Activated gamma-delta T cell (primary cell): ENCODE measurements at places on chromosomes 11 and 22.

DNA sequence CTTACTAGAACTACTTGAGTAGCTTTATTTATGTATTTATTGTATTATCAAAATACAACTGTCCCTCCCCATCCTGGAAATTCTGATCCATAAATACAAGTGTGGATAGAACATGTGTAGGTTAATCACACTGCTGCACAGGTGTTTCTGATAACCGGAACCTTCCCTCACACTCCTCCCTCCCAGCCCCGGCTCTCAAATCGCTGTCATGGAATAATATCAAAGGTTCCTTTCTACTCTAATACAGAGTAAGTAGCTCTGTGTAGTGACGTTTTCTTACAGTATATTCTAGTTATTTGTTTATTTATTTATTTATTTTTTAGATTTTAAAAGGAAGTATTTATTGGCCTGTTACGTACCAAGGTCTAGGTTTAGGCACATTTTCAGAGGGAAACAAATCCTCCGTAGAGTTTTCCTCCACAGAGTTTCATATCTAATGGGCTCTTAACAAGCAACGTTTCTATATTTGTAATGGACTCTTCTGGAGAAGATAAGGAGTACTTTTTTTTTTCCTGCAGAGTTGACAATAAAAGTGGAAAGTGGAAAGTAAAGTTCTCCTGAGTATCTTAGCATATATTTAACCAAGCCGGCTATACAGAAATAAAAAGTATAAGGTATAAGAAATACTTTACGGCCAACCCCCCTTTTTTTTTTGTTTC, 129.0 kb upstream of the CARD18 start:
- DNase-seq, result no peak

- DNase-seq, result no peak
Observed at GRCh38 chr11:67463680-67464410, 5.2 kb downstream of the TMEM134 start.

GRCh38 chr22:43159484-43160178, 8.3 kb downstream of the TSPO start:
- DNase-seq, result no peak

- no peak for DNase-seq
Observed at GRCh38 chr11:133595998-133596590, 63.8 kb upstream of the OPCML start.

DNA sequence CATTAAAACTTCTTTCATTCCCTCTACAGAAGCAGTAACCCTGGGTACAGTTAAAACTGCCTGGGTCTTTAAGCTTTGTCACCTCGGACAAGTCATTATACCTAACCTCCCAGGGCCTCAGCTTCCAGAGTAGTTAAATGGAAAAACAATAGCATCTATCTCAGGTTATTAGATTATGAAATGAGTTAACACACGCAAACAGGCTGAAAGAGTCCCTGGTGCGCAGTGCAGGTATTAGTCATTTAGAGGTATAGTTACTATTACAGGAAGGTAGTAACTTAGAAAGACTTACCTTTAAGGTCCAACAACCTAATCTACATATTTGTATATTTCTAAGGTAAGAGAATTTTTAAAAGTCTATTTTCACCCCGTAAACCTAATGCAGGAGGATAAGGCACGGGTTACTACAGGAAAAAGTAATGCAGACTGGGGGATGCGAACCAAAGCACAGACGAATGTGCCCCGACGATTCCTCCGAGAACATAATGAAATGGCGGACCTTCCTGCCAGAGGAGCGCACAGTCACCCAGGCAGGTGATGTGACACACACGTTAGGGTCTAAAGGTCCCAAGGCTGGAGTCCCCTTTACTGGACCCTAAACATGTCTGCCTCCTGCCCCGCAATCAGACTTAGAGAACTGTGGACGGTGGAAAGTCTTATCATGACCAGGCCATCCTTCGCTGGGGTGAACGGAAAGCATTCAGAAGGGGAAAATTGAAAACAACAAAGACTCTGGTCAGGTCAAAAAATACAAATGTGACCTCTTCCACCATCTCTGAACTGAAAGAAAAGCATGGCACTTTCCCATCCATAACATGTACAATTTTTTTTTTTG, 1.3 kb downstream of the NAP1L4 start:
- no peak for DNase-seq

DNA sequence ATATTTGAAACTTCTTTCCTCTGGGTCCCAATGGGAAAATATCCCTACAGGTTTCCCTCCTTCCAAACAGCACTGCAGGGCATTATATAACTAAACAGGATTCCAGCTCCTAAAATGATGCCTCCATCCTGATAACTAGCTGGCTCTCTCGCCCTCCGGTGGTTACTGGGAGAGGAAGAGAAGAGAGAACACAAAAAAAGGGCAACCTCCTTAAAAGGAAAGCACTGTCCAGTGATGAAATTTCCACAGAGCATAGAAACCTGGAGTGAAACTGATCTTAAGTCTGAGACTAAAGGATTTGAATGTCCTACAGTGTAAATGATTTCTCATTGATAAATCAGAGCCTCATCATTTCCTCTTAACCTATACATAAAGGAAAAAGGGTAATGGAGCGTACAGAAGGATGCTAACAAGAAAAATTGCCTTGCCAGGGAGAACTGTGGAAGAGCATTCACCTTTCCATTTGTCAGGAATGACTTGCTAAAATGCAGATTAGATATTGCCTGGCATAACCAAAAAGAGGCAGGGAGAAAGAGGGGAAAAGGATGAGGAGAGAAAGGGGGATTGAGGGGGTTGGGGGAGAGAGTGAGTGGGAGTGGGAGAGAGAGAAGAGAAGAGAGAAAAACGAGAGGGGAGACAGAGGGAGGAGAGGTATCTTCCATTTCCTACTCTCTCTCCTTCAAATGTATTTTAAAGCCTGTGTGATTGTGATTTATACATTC, 121.3 kb downstream of the APOL5 start:
- DNase-seq, result no peak
